ENCODE measurements at places on chromosomes 12 and 14. TPM values are rescaled to one million over a fixed set of nuclear protein-coding genes. Genes with fewer than 3 reads are reported as not detected.
A peak's percentile ranks its signal among the peaks of the same experiment; 100 is the strongest.

- H3K36me3 ChIP-seq, result no peaks in the 10 kb centered on the region
- no peaks in the 10 kb centered on the region for H3K4me1 ChIP-seq
- no peak overlapping the region for H3K4me3 ChIP-seq
- no peak overlapping the region for H3K27ac ChIP-seq
- peaks cover 12% of the 10 kb centered on the region for H3K27me3 ChIP-seq
- no peak for DNase-seq
Observed at GRCh38 chr12:50041962-50042361, 15.4 kb upstream of the ASIC1 start.

DNA sequence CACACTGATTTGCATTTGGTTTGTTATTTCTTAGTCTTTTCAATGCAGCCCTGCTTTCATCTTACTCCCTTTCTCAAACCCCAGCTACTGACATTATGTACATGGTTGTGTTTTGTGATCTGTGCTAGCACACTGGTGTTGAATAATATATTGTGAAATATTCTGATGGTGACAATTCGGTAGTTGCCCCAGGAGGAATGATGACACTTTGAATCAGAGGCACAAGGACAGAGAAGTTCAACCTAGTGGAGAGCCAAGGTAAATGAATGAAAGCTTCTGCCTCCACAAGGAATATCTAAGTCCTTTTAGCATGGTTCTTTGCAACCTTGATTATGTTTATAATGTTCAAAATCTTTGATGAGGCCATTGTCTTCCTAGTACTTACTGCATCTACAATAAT lies 159.9 kb downstream of the PDE3A start:
- no peaks in the 10 kb centered on the region for H3K27me3 ChIP-seq
- H3K4me1 ChIP-seq, result peaks cover 10% of the 10 kb centered on the region
- peak overlapping the region; percentile 81 for H3K27ac ChIP-seq

RNFT2 gene
- 1.7 TPM for total RNA-seq

- peaks cover 41% of the 10 kb centered on the region for H3K27me3 ChIP-seq
- no peaks in the 10 kb centered on the region for H3K4me1 ChIP-seq
- no peak overlapping the region for H3K4me3 ChIP-seq
- no peaks in the 10 kb centered on the region for H3K36me3 ChIP-seq
Observed at GRCh38 chr14:69518289-69519101, 34.0 kb downstream of the PLEKHD1 start.

GRCh38 chr14:38122241-38122640 lies 85.5 kb upstream of the SSTR1 start:
- peak; percentile 51 for DNase-seq
- no peaks in the 10 kb centered on the region for H3K36me3 ChIP-seq
- H3K4me3 ChIP-seq, result no peak overlapping the region
- no peaks in the 10 kb centered on the region for H3K27me3 ChIP-seq

DNA sequence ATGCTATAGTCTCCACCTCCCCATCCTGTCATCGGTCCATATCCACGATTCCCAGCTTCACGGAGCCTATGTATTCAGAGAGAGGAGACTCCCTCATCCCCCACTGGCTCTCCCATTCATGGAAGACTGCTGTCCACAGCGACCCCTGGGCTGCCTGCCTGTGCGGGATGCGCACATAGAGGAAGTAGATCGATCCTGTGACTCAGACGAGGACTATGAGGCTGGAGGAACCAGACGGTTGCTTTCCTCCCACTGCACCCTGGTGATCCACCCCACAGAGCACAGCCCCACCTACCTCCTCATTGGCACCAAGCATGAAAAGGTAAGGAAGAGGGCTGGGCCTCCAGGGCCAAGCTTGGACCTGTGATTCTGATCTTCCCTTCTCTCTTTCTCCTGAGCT lies 24.4 kb downstream of the PIGH start:
- no peak for DNase-seq
- H3K27me3 ChIP-seq, result peaks cover 5% of the 10 kb centered on the region
- no peaks in the 10 kb centered on the region for H3K4me1 ChIP-seq
- H3K27ac ChIP-seq, result no peak overlapping the region
- H3K4me3 ChIP-seq, result no peak overlapping the region

GRCh38 chr14:105392131-105393090 lies 5.9 kb upstream of the TEX22 start:
- H3K27me3 ChIP-seq, result no peaks in the 10 kb centered on the region
- peaks cover 9% of the 10 kb centered on the region for H3K36me3 ChIP-seq
- no peaks in the 10 kb centered on the region for H3K4me1 ChIP-seq

DNA sequence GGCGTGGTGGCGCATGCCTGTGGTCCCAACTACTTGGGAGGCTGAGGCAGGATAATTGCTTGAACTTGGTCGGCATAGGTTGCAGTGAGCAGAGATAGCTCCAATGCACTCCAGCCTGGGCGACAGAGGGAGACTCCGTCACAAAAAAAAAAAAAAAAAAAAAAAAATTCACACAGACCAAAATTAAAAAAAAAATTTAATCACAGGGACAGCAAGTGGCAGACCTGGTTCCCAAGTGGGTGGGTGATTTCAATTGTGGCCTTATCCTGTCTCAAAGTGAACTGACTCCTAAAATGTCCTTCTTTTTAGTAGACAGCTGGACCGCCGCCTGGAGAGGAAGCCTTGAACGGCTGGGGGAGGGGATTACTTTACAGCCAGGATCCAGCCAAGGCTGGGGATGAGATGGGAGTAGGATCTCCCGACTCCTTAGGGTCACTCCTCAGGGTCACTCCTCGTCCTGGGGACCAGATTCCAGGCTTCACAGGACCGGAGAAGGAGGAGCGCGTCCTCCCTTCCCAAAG lies 1.5 kb upstream of the KCNH3 start:
- peaks cover 43% of the 10 kb centered on the region for H3K27me3 ChIP-seq
- no peak for DNase-seq
- 0 out of 2 replicates have a peak, but pooled peaks cover 2% of the 10 kb centered on the region for H3K4me1 ChIP-seq
- no peaks in the 10 kb centered on the region for H3K36me3 ChIP-seq
- peak overlapping the region; percentile 15 for H3K4me3 ChIP-seq

ZBTB42 gene
- 1.1 TPM for total RNA-seq

OTUB2 gene
- total RNA-seq, result 2.2 TPM

- H3K27me3 ChIP-seq, result peaks cover 2% of the 10 kb centered on the region
- H3K36me3 ChIP-seq, result no peaks in the 10 kb centered on the region
- H3K4me3 ChIP-seq, result no peak overlapping the region
- H3K27ac ChIP-seq, result no peak overlapping the region
- peaks cover 10% of the 10 kb centered on the region for H3K4me1 ChIP-seq
- DNase-seq, result no peak
Observed at GRCh38 chr14:32366256-32366879, 37.3 kb downstream of the AKAP6 start.

DNA sequence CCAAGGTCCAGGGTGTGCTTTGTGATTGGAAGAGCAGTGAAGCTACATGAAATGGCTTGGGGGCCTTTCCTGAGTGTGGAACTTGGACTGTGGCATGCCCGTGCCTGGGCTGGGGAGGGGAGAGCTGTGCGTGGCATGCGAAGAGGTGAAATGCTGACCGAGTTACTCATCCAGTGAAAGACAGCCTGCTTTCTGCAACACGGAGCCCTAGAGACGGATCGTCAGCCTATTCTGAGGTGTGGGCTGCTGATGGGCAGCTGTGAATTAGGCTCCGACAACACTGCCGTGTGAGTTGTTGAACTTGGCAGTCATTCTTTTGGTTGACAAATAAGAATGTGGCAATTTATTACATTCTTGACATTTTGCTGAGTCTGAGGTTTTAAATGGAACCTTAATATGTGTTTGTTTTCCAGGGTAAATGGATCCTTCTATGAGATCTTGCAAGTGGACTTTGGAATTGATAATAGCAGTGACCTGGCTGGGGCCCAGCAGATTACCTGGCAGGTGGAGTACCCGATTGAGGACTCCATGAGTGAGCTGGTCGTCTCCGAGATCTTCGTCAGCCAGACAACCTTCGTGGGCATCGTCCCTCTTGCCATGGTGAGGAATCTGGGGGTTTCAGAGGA lies 453.9 kb downstream of the AACS start:
- H3K36me3 ChIP-seq, result no peaks in the 10 kb centered on the region
- no peak for DNase-seq
- no peak overlapping the region for H3K27ac ChIP-seq
- no peak overlapping the region for H3K4me3 ChIP-seq
- H3K27me3 ChIP-seq, result no peaks in the 10 kb centered on the region
- H3K4me1 ChIP-seq, result no peaks in the 10 kb centered on the region

DNA sequence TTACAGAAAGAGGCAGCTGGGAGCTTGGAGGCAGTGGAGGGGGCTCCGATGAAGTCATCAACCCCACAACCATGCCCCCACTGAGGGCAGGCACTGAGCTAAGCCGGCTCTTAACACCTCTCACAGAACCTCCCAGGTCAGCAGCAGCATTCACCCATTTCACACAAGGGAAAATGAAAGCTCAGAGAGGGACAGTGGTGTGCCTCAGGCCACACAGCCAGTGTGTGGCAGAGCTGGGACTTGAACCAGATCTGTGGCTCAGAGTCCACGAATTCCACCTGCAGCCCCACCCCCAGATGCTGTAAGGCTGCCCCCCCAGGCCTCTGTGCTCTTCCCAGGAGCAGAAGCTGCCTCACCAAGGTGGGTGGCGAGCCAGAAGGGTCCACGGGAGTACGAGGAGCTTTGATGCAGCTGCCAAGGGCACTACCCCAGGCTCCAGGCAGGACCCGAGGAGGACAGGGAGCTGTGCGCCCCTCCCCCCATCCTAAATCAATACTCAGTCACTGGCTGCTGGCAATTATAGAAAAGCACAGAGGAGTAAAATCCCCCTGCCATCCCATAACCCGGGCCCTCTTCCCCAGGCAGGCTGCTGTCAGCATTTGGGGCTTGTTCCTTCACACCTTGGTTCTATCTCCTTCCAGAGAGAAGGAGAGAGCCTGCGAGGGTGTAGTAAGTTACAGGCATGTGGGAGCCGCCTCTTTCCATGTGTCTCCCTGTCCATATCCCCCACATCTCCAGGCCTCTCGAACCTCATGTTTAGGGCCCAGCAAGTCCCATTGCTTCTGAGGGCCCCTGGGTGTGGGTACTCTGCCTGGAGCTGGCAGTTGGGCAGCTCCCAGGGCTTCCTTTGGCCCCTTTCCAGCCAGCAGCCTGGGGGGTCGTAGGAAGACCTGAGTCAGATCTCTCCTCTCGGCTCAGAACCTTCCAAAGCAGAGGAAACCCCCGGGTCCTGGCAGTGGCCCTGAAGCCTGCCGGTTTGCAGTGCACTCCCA lies 47.6 kb downstream of the FAM222A start:
- H3K27me3 ChIP-seq, result peaks cover 23% of the 10 kb centered on the region
- no peak overlapping the region for H3K4me3 ChIP-seq
- H3K36me3 ChIP-seq, result no peaks in the 10 kb centered on the region
- no peak for DNase-seq
- H3K4me1 ChIP-seq, result no peaks in the 10 kb centered on the region

LRRK2 gene
- 1.1 TPM for total RNA-seq

CCDC177 gene
- total RNA-seq, result not detected

TSHR gene
- total RNA-seq, result not detected

DNA sequence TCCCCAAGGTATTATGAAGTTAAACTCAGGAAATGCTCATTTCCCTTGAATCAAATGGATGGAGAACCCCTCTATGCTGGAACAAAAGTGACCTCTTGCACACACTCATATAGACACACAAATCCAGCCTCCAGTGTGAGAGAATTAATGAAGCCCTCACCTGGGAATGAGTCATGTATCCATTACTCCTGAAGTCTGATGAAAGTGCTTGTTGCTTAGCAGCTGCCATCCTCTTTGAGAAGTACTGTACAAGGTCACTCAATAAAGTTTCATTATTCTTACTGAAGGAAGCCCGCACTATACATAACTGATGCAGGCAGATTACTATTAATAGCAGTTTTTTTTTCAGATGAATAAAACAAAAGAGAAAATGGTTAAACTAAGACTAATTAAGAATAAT lies 102.3 kb downstream of the RERG start:
- no peaks in the 10 kb centered on the region for H3K4me1 ChIP-seq
- no peaks in the 10 kb centered on the region for H3K36me3 ChIP-seq
- H3K27me3 ChIP-seq, result no peaks in the 10 kb centered on the region
- H3K4me3 ChIP-seq, result no peak overlapping the region
- H3K27ac ChIP-seq, result no peak overlapping the region

- H3K4me1 ChIP-seq, result no peaks in the 10 kb centered on the region
- H3K4me3 ChIP-seq, result no peak overlapping the region
- H3K27ac ChIP-seq, result no peak overlapping the region
- H3K36me3 ChIP-seq, result peaks cover 3% of the 10 kb centered on the region
Observed at GRCh38 chr14:87952307-87953094, 40.5 kb downstream of the GALC start.

SIX6 gene
- total RNA-seq, result not detected

DNA sequence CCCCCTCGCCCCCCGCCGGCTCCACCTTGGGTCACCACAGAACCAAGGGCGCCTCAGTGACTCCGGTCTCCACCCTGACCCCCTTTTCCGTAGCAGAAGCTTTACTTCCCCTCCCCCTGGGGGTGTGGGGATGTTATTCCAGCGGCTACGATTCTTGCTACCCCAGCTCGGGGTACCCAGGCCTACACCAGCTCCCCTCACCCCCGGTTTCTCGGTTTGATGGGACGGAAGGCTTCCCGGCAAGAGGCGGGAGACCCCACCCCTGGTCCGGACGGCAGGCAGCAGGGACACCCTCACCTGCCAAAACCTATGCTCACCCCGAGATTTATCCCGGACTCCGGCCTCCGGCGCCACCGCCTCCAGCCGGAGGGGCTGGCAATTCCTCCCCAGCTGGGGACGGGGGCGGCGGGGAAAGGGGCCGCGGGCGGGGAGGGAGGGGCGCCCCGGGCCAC lies 619 bp downstream of the RAB15 start:
- no peaks in the 10 kb centered on the region for H3K36me3 ChIP-seq
- H3K27ac ChIP-seq, result peak overlapping the region; percentile 32
- H3K4me1 ChIP-seq, result peaks cover 6% of the 10 kb centered on the region
- peak overlapping the region; percentile 93 for H3K4me3 ChIP-seq

DNA sequence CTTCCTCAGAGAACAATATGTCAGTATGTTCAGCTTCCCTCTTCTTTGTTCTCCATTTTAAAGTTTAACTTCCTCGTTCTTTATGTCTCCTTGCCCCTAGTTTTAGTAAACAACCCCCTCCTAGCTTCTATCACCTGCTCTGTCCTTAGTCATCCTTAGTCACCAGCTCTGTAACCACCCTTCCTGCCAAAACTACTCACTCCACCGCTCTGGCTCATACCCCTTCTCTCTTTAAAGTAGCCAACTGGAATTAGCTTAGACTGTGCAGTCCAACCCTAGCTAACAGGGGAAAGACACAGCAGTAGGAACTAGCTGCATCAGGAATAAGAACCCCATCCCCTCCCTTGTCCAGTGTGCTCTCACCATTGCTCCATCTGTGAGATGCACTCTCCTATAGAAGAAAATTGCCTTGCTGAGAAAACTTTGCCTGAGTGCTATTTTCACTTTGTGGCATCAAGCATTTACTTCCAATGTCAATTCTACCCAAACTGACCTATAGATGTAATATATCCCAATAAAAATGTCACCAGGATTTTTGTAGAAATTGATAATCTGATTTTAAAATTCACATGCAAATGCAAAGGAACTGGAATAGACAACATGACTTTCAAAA lies 603.2 kb downstream of the C12orf50 start:
- H3K36me3 ChIP-seq, result no peaks in the 10 kb centered on the region
- H3K4me1 ChIP-seq, result no peaks in the 10 kb centered on the region
- peak; percentile 17 for DNase-seq
- H3K4me3 ChIP-seq, result no peak overlapping the region
- H3K27ac ChIP-seq, result no peak overlapping the region

EPS8 gene
- total RNA-seq, result 102 TPM

TMPRSS12 gene
- total RNA-seq, result not detected
